ENCODE measurements at places on chromosomes 1 and 21.

DNA sequence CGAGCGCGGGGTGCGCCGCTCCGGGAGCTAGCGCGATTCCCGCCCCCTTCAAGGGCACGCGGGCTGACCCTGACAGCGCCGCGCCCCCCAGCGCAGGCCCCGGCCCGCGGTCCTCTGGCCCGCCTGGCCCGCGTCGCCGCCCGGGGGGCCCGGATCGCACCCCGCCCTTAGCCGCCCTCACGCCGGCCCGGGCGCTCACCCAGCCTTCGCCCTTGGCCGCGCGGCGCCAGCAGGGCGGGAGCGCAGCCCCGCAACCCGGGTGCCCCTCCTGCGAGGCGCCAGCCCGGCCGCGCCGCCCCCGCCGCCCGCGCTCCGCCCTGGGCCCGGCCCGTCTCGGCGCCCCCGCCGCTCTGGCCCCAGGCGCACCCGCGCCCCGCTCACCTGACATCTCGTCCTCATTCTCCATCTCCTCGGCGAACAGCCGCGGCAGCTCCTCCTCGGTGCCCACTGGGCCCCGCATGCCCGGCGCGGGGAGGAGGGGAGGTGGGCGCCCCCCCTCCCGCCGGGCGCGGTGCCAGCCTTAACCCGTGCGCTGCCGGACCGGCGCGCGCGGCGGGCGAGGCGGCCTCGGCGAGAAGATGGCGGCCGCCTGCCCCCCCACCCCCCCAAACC, 451 bp downstream of the CHD5 start:
- no peak for DNase-seq

DNA sequence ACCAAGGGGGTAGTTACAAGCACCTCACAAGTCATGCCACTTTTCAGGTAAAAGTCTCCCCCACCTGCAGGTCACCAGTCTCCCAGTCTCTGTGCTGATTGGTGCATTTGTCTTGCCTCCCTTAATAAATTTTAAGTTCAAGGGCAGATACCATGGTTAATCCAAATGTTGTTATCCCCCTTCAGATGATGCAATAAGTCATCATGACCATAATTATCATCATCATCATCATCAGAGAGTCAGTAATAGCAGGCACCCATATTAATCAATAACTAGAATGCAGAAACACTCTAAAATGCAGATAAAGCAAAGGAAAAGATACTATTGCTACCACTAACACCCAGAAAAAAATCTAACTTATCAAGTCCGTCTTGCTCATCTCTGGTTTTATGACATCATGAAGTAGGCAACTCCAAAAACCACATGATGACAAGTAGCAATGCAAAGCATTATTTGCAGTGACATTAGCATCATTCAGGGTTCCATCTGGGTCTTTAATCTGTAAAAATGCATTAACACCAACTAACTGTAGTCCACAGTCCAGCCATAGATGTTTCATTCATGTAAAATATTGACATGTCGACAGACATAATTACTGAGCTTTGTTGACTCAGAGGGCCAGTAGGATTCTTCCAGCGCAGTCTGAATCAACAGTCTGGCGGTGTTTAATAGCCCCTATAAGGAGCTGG, 492.0 kb upstream of the RUNX1 start:
- DNase-seq = no peak

- DNase-seq = no peak
Observed at GRCh38 chr1:15038232-15039016, 115.1 kb upstream of the TMEM51 start.

- no peak for DNase-seq
Observed at GRCh38 chr21:27764056-27764455, 797.2 kb upstream of the ADAMTS5 start.

- no peak for DNase-seq
Observed at GRCh38 chr1:236351875-236352573, 42.1 kb upstream of the EDARADD start.

DNA sequence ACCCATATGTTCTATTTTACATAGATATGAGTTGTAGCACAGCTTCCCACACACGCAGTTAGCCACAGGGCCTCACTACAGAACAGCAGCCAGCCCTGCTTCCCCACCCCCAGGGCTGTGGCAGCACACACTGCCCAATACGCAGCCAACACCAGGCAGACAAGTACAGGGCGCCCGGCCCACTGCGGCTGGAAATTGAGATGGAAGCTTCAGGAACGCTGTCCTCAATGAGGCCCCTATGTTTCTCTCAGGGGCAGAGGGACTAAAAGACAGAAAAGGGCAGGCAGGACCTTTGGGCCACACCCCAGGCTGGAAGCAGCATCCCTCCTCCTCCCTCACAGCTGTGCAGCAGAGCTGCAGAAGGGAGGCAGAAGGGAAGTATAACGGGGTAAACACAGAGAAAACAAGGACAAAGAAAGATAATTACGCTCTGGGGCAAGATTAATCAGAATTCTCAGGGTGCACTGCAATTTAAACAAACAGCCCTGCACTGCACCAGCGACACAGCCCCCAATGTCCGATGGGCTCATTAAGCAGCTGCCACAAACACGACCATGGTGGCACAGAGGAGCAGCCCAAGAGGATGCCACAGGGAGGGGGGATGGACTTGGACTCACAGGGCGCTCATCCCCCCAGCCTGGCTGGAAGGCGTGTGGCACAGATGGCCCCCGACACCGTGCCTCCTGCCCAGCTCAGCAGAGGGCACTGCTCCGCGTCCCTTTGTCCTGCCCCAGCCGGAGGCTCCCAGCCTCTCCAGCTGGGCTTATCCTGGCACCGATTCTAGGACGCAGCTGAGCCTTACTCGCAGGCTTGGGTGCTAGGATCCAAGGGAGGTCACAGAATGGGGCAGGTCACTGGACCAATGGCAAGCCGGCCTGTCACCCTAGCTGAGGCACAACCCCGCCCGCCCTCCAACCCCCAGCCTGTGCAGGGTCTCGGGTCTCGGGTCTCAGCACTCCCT, 14.2 kb downstream of the WDR4 start:
- DNase-seq = no peak

GRCh38 chr1:22789356-22789994, 78.8 kb downstream of the EPHB2 start:
- DNase-seq = no peak

GRCh38 chr1:164017239-164017638, 541.7 kb upstream of the PBX1 start:
- no peak for DNase-seq

GRCh38 chr1:160251011-160251410, 11.3 kb downstream of the DCAF8 start:
- no peak for DNase-seq

GRCh38 chr1:204505674-204506200, 10.5 kb upstream of the MDM4 start:
- DNase-seq = no peak

- DNase-seq = no peak
Observed at GRCh38 chr1:208174200-208174599, 70.0 kb downstream of the PLXNA2 start.

DNA sequence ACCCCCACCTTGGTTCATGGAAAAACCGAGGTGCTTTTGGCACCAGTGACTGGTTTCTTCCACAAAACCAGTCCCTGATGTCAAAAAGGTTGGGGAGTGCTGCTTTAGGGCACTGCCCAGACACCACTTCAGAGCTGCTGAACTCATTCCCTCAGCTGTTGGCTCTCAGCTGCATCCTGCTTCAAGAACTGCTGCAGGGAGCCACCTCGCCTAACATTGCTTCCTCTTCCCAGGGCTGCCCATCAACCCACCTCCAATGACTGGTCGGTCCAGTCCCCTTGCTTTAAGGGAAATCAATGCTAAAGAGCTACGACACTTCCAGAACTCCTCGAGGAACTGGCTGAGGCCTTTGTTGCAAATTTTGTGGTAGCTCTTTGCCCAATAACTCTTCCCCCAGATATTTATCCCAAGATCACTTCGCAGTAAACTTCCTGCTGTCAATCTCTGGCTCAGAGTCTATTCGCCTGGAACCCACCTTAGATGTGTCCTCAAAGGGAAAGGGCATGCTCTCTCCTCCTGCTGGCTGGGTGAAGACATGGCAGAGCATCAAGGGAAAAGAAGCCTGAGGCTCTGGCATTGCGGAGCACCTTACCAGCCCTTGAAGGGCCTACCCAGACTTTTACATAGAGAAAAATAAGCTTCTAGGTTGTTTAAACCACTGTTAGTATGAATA, 29.0 kb downstream of the C1orf52 start:
- DNase-seq = no peak

Data from AG04450 (cell line).